MG63 (cell line): ENCODE measurements at places on chromosomes 2 and 18. TPM values are rescaled to one million over a fixed set of nuclear protein-coding genes. Genes with fewer than 3 reads are reported as not detected.

GRCh38 chr2:234564699-234565098 is 67.8 kb upstream of the ARL4C start:
- DNase-seq, result no peak

DNA sequence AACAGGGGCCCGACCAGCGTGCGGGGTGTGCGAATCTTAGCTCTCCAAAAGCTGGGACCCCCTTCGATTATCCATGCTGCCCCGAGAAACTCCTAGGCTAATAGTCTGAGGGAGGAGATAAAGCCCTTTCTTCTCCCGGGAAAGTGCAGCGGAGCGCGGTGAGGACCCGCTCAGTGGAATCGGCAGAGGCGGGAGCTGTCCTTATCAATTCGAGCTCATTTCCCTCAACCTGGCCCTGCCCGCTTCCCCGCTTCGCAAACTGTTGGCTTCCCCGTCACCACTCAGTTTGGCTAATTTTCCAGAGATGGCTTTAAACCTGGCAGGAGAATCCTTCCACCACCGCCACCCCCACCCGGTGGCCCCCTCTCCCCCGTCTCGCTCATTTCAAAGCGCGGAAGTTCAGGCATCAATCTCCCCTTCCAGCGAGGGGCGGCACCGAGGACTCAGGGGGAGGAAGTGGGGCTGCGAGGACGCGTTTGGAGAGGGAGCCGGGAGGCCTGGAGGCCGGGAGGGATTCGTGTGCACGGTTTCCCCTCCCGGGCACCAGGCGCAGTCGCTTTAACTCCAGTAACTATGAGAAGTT is 1.6 kb downstream of the KLHL14 start:
- DNase-seq, result no peak

- no peak for DNase-seq
Measured at GRCh38 chr18:79405781-79406575, 10.2 kb downstream of the NFATC1 start.

- DNase-seq, result no peak
Measured at GRCh38 chr2:127626917-127627739, 18.8 kb upstream of the GPR17 start.

The FAM228A gene
- total RNA-seq, result not detected in 2 replicates

GRCh38 chr2:136905779-136906178 is 140.4 kb downstream of the THSD7B start:
- DNase-seq, result no peak

The PER2 gene
- 0.54 and 0.72 TPM in 2 replicates for total RNA-seq

DNA sequence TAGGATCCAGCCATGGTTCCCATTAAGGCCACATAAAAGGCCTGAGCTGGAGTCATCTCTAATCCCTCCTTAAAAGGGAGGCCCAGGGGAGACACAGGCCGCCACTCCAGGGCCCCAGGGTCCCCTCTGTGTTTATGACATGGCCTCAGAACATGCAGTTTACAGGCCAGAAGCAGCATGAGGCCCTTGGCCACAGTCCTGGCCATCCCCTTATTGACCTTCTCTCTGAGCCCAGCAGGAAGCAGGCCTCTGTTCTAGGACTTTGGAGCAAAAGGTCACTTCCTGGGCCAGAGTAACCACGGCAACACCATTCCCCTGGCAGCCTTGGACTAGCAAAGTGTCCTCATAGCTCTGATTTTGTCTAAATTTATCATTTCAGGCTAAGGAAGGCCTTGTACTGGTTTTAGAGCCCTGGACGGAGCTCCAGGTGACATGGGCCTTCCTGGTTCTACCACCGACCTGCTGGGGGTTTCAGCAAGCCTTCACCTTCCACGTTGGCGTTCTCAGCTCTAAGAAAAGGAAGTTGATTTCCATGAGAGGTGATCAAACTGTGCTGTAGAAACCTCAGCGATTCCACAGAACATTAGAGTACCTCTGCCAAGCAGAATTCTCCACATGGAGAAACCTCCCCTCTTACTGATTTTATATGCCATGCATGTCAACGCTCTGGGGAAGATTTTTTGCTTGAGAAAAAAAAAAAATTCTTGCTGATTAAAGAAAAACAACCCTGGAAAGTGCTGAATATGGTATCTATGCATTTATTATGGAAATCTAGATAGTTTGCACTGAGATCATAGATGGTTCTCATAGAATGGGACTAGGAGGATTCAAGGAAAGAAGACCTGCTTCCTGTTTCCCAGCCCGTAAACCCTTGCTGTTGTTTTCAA is 53.7 kb downstream of the HS1BP3 start:
- DNase-seq, result peak; percentile 67

DNA sequence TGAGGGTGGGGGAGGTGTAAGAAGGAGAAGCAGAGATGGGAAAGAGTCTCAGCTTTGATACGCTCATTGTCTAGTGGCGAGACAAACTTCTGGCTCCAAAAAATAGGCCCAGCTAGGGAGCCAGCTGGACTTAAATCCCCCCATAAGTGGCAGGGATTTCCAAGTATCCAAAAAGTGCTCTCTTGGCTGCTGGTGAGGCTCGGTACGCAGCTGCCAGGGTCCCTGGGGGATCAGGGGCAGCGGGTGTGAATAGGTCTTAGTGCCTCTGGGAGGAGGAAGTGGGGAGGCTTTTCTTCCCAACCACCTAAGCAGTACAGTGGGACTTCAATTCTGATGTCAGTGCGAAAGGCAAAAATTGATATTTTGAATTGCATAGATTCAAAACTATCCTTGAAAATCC is 73.5 kb downstream of the ALK start:
- DNase-seq, result no peak

DNA sequence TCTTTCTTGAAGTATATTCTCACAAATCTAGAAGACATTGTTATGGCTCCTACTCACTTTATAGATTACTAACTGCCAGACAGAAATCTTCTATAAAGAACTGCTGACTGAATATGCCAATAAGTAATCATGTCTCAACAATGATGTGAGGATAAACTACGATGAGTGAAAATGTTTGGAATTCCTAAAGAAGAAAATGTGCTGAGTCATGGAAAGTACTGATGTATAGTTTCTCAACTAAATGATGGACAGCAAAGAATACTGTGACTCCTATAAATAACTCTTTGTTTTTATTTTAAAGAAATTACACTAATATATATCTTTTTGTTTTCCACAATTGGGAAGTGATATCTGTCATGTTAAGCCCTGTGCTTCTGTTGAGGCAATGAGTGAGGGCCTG is 232.9 kb downstream of the LNPK start:
- DNase-seq, result no peak

The CRYBA2 gene
- not detected in 2 replicates for total RNA-seq
